ENCODE measurements at places on chromosomes 1 and 21.

DNA sequence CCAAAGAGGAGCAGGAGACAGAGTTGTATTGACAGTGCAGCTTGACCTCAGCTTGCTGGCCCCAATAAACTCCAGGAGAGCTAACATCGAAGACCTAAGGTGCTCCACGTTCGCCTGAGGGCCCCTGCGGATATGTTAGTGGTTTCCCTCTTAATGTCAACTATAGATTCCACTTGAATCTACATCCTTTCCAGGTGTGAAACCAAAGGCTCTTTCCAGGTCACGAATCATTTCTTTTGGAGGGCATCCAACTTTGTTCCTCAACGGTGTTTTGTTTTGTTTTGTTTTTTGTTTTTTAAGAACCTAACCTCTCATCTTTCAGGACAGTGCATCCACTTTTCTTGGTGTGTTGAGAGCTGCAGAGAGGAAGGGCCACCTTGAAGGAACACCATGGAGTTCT lies 267.6 kb upstream of the SGIP1 start:
- peak; percentile 42 for DNase-seq

DNA sequence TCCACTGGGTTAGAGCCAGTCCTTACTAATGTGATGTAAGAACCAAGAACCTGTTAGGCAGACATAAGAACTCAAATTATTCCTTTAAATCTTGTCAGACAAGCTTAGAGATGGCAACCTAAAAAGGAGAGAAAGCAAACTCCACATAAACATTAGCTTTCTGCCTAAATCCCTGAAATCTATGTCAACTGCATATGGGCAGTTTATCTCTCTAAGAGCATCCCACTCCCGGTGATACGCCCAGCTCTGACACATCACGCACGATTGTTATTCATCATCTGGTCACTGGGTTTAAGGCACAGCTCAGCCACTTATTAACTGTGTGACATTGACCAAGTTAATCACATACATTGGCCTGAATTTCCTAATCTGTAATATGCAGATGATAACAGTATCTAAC lies 323.7 kb downstream of the HHIPL2 start:
- no peak for DNase-seq

DNA sequence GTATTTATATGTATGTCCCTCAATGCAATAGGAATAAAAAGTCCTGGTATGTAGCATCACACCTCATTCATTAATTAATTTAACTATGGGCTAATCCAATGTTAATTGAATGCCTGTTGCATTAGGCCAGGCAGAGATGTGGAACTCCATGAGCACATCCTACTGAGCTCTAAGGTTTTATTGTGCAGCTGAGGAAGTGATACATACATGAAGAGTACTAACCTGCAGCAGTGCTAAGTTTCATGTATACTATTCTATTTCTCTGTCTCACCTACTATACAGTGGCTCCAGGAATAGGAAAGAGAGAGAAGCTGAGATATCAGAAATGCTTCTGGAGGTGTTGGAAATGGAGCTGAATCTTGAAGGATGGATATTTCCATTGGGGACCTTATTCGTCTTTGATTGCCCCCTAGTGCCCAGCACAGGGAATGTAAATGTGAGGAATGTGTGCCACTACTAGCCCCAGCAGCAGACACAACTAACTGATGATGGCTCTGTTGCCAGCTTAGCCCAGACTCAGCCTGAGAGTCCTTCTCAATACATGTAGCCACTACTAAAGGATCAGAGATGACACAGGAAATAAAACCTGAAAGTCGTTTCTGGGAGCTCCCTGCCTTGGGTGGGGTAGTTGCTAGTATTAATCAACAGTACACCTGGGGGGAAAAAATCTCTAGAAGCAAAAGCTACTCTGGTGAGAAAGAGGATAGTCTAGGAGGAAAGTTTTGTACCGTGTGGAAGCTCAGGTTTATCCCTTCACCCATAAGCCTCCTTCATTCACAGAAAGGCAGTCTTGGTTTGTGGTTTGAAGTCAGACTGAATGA lies 173.3 kb upstream of the FOXD3 start:
- DNase-seq = peak; percentile 37

DNA sequence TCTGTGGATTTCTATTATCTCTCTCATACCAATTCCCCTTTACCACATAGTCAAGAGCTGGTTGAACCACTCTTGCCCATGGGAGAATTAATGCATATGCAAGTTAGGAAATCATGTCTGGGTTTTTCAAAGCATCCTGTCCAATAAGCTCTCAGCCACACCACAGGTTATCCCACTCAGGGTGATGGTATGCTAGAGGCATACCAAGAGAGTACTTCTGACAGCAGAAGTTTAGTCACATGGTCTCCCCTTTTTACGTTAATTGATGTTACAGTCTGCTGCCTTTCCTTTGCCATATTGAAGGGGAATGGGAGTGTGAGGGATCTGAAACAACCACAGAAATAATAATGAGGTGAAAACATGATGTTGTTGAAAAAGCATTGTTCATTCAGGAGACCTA lies 135.8 kb upstream of the PBX1 start:
- no peak for DNase-seq

- DNase-seq = no peak
Measured at GRCh38 chr1:98322966-98323365, 338.6 kb upstream of the SNX7 start.

DNA sequence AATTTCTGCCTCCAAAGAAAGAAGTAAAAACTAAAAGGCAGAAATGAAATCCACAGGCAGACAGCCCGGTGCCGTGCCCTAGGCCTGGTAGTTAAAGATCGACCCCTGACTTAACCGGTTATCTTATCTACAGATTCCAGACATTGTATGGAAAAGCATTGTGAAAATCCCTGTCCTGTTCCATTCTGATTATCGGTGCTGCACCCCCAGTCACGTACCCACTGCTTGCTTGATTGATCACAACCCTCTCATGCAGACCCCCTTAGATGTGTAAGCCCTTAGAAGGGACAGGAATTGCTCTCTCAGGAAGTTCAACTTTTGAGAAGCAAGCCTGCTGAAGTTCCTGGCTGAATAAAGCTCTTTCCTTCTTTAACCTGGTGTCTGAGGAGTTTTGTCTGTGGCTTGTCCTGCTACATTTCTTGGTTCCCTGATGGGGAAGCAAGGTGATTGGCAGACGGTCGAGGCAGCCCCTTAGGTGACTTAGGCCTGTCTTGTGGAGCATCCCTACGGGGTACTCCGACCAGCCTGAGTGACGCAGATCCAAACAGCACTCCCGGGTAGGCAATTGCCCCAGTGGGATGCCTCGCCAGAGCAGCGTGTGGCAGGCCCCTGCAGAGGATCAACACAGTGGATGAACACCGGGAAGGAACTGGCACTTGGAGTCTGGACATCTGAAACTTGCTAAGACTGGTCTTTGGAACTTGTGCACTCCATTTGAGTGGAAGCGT lies 111.2 kb upstream of the PPM1J start:
- no peak for DNase-seq

DNA sequence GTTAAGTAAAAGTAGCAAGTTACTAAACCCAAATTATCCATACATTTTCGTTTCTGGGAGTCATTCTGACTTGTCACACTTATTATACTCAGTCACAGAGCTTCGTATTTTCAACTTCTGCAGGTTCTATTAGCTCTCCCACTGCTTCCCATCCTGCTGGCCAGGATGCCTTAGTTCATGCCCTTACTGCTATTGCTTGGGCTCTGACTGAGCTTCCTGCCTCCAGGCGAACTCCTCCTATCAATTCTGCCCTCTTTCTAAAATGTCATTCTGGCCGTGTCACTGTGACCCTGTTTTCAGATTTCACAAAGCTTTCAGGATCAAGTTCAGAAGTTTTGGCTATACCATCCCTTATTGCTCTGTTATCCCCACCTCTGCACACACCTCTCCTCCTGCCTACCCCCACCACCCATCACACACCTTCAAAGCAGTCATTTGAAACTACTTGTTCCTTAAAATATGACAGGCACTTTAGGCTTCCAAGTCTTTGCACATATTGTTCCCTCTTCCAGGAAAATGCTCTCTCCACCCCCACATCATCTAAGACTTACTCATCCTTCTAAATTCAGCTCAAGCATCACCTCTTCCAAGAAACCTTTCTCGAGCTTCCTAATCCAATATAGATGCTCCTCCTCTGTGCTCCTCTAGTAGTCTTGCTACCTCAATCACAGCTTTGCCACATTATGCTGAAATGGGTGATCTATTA lies 278.0 kb downstream of the BRINP2 start:
- no peak for DNase-seq

DNA sequence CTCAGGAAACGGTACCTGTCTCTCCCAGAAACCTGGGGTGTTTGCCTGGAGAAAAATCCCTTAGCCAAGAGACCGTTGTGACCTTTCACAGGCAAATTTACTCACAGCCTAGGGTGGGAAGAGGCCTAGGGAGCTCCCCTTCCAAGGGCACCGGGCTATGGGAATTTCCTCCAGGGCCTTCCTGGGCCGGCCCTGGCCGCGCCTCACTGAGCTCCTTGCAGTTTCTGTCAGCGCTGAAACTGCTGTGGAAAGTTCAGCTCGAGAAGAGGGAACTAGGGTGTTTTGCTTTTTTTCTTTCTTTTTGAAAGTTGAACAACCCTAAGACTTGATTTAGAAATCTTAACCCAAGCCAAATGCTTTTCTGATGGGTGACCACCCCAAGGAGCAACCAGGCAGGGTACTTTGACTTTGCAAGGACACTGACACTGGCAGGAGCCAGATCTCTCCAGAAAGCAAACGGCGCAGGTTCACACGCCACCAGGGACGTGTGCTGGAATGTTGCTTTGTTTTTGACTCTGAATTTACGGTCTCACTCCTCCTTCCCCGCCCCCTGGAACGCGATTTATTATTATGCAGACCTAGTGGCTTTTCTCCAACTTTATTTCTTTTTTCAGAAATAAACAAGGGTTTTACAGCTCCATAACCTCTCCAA lies 229.6 kb upstream of the JUN start:
- no peak for DNase-seq

GRCh38 chr1:15685820-15686219 lies 1.7 kb downstream of the PLEKHM2 start:
- no peak for DNase-seq

DNA sequence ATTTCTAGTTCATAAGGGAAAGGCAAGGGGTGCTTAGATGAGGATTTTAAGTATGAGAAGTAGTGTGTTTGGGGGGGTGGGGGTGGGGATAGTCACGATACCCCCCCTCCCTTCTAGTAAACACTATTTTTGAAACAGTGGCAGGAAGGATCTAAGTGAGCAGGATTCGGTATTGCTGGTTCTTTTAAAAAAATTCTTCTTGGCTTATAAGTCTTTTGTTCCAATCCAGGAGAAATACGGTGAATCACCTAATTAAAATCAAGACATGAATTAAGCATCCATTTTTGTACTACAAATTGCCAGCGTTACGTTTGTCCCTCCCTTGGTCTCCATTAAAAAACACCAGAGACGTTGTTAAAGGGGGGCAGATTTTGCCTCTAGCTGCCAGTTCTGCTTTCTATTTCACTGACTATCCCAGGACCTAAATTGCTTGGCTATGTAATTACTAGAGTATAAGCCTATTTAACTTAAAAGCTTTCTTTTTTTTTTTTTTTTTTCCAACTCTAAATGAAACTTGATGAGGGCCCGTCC lies 911 bp downstream of the LMO4 start:
- no peak for DNase-seq

DNA sequence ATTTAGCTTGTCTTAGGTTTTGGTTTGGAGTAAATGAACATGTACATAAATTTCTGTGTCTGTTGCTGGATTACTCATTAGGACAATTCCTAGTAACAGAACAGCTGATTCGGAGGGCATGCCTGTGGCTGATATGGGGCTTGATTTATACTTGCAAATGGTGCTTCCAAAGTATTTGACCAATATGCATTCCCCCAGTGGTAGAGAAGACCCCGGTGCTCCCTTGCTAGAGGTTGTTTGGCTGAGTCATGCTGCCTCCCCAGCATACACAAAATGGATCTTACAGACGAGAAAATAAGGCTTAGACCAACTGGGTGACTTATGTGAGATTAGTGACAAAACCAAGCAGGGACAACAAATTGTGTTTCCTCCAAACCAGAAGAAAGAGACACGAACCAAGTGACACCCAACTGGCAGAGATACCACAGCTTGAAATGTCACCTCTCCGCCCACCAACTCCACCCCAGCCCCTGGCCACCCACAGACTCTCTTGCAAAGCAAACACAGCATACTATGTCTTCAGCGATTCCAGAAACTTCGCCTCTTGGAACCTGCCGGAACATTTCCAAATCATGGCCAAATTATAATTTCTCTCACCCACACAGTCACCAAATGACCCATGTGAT lies 75.9 kb upstream of the ETS2 start:
- DNase-seq = no peak

GRCh38 chr1:225645194-225645895 lies 7.6 kb downstream of the ENAH start:
- no peak for DNase-seq

DNA sequence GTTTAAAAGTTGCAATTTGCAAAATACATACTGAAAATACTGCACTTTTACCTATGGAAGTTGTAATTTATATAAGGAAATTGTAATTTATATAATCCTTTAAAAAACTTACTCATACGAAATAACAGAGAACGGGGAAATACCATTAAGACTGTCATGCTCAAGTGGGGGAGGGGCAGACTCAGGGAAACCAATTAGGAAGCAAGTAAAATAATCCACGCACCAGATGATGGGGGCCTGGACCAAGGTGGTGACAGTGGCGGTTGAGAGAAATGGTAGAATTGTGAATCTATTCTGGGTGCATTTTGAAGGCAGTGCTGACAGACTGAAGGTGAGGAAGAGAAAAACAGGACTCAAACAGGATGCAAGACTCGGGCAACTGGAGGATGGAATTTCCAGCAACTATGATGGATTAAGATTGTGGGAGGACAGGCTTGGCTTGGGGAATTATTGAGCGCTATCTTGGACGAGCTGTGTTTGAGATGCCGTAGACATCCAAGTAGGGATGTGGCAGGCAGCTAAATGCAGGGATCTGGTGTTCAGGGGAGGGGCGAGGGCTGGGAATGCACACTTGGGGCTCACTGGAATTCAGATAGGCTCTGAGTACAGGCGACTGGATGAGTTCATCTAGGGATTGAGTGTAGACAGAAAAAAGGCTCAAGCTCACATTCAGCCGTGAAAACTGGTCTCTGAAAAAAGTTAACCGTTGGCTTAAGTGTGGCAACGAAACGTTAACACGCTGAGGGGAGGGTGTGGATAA lies 977 bp downstream of the LCA5L start:
- no peak for DNase-seq

DNA sequence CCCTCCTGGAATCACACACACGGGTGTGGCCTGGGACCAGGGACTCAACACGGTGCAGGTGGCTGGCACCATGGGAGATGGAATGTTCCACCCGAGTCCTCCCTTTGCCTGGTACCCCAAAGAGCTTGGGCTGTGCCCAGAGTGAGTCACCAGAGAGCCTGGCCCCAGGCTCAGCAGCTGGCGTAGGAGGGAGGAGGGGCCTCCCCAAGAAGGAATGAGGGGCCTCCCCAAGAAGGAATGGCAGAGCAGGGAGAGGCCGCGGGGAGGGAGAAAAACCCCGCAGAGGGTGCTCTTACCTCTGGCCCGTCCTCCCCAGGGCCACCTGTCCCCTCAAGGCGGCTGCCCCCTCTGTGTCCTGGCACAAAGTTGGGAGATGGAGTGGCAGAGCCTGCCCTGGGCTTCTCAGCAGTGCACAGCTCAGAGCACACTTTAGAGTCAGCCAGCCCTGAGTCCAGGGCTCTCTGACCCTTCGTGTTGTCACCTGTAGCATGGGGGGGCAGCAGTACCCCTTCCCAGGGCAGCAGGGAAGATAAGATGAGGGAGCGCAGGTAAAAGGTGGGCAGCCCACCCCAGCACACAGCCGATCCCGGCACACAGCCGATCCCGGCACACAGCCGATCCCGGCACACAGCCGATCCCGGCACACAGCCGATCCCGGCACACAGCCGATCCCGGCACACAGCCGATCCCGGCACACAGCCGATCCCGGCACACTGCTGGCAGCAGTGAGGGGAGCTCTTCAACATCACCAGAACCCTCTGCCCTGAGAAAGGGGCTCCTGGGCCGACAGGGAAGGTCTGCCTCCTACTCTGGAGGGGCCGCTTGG lies 20.2 kb upstream of the KCNAB2 start:
- no peak for DNase-seq

Data from COR-L47 (cell line).